ENCODE measurements at places on chromosomes 1 and 21. TPM values are rescaled to one million over a fixed set of nuclear protein-coding genes. Genes with fewer than 3 reads are reported as not detected.

GRCh38 chr1:59323879-59324278 is 27.0 kb downstream of the FGGY start:
- DNase-seq: no peak

DNA sequence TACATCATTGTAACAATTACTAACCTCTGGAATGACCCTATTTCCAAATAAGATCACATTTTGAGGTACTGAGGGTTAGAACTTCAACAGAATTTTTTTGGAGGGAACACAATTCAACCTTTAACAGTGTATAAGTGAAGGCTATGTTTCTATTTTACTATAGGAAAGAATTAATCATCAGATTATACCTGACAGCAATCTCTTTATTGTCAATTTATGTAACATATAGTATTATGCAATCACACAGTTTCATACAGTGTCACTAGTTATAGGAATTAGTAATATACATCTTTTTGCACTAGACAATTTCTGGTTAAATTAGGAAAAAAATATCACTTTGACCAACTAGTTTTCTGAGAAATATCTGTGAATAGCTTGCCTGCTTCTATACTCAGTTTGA is 59.1 kb downstream of the MSH4 start:
- DNase-seq: no peak

DNA sequence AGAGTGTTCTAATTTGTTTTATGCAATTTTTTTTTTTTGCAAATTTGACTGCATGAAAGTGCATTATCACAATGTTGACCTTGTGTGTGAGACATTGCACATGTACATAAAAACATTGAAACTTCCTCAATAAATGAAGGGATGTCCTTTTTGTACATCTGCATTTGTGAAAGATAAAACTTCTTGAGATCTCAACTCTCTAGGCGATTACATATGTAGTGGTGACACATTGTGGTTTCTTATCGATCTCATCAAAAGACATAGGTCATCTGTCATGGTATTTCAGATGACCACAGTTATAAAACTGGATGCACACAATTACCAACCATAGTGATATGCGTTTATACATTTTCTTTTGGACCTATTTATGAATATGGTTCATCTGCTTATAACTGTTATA is 35.6 kb upstream of the C21orf91 start:
- no peak for DNase-seq

GRCh38 chr1:111110197-111110899 is 29.5 kb downstream of the DRAM2 start:
- no peak for DNase-seq

- DNase-seq: no peak
Observed at GRCh38 chr21:36465478-36465877, 14.4 kb downstream of the CLDN14 start.

- DNase-seq: peak; percentile 95
Observed at GRCh38 chr1:47189844-47190508, at the start of gene PDZK1IP1. Gene PDZK1IP1, minus strand, starts transcription at chr1:47190036. Its CDS starts 104 bp downstream, at chr1:47189932.

GRCh38 chr1:7388141-7388487 is 383.0 kb upstream of the VAMP3 start:
- peak; percentile 72 for DNase-seq

Gene DLGAP3
- total RNA-seq: 0.17 TPM

Gene TEX38
- total RNA-seq: not detected

Gene SERPINC1
- total RNA-seq: not detected

Data from right cardiac atrium (tissue), 5 donors.